Cerebellum (tissue), 4 donors: ENCODE measurements at places on chromosomes 5 and 9.

DNA sequence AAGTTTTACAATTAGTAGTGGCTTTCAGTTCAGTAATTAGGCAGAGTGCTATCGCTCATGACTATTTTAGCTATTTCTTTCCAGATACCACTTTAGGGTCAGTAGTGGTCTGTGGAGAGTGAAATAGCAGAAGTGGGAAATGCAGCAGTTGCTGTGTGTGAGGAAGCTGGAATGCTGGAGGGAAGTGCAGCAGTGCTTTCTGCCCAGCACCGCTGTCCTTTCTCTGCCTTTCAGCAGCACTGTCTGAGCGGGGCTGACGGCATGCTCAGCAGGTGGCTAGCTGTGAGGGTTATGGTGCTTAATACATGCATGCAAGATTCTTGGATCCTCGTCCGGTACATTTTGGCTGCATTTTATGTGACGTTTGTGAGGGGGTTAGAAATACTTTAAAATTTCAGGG, 213.9 kb downstream of the PBX3 start:
- no peak for DNase-seq

DNA sequence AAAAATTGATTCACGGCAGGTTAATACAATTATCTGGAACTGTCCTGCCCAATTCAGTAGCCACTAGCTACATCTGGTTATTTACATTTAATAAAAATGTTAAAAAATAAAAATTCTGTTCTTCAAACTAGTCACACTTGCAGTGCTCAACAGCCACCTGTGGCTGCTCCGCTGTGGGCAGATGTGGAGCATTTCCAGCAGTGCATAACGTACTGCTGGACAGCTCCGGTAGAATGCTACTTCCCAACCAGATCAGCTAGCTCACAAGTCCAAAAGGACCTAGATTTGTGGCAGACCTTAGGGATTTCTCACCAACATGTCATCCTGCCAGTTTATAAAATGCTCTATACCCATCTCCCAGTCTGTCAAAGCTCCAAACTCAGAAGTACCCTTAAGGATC, 42.8 kb downstream of the SETX start:
- no peak for DNase-seq

DNA sequence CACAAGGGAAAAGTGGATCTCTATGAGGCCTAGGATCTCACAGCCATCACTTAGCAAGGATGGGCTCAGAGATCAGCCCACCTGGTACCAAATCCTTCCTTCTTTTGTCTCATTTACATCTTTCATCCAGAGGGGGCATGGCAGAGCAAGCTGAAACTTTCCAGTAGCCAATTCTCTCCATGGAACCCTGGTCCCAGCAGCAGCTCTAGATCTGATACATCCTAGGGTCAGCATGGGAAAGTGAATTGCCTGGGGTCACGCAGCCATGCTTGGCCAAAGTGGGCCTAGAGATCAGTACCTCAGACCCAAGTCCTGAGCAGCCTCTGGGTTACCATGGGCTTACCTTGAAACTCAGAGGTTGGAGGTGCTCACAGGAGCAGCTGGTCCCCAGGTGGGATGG, 170.5 kb downstream of the GABBR2 start:
- no peak for DNase-seq

GRCh38 chr9:76927540-76928240, 21.8 kb upstream of the PRUNE2 start:
- DNase-seq: no peak

- peak; percentile 36 for DNase-seq
Observed at GRCh38 chr5:116557669-116558271, 16.9 kb downstream of the SEMA6A start.

- DNase-seq: no peak
Observed at GRCh38 chr5:127428748-127429147, 88.7 kb upstream of the PRRC1 start.

- DNase-seq: no peak
Observed at GRCh38 chr5:538271-538771, 14.1 kb upstream of the SLC9A3 start.

GRCh38 chr9:86443992-86444391, 89.8 kb upstream of the TUT7 start:
- no peak for DNase-seq

- no peak for DNase-seq
Observed at GRCh38 chr5:68932830-68933434, 160.9 kb upstream of the SLC30A5 start.

DNA sequence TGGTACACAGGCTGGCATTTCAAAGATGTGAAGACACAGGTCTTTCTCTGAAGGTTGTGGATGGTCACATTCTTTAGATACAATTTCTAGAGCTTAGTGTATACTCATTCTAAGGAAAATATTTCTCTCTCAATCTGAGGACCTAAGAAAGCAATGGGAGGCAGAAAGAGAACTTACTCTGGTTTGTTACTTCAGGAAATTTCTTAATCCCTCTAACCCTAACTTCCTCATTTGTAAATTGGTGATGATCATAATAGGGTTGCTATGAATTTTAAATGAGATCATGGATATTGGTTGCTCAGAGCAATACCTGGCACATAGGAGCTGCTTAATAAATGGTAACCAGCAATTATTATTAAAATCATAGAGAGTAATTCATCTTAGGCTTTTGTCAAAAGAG, 22.1 kb downstream of the FAM170A start:
- no peak for DNase-seq

- DNase-seq: no peak
Observed at GRCh38 chr5:10528056-10528816, 35.6 kb upstream of the ANKRD33B start.

GRCh38 chr9:80177949-80178480, 606.2 kb downstream of the TLE4 start:
- DNase-seq: no peak

DNA sequence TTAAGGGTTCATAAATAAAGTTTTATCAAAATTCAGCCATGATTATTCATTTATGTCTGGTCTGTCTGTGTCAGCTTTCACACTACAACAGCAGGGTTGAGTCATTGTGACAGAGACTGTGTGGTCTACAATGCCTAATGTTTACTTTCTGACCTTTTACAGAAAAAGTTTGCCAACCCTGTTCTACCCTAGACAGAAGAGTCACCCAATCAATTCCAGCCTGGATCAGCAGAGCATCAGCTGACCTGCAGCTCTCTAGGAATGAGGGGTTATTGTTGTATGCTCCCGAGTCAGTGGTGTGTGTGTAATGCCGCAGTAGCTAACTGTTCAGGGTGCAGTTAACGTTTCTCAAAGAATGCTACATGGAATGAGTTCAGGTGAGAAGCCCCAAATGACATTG, 87.3 kb downstream of the HRH2 start:
- no peak for DNase-seq

- DNase-seq: no peak
Observed at GRCh38 chr9:113614843-113615648, 151.5 kb downstream of the RGS3 start.

DNA sequence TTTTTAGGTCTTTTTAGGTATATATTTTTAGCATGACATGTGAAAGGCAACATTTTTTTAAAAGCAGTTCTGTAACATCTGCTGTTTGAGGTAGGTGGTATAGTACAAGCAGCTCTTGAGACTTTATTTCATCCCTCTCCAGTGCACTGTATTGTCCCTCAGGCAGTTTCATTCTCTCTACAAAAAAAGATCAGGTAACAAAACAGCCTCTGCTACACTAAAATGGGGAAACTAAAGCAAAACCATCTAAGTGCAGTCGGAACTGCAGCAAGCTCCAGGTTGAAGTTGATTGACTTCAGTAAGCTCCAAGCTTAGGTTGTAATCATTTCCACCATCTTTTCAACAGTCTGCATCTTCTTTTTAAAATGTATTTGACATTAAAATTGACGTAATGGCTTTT, 195.6 kb downstream of the DEPDC1B start:
- DNase-seq: no peak

DNA sequence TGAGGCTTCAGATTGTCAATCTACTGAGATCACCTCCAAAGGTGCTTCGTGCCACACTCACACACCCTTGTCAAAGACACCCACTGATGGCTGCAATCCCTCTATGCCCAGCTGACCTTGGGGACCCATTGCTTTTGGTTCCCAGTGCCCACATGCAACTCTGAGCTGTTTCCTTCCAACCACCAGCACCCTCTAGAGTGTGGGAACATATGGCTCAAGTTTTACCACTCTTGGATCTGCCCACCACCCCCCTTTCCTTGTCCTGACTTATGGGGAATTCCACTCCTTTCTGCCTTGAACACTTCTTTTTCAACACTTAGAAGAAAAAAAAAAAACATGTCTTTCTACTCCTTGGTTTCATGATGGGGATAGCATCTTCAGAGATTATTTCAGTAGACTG, 360.2 kb downstream of the ENC1 start:
- DNase-seq: no peak

DNA sequence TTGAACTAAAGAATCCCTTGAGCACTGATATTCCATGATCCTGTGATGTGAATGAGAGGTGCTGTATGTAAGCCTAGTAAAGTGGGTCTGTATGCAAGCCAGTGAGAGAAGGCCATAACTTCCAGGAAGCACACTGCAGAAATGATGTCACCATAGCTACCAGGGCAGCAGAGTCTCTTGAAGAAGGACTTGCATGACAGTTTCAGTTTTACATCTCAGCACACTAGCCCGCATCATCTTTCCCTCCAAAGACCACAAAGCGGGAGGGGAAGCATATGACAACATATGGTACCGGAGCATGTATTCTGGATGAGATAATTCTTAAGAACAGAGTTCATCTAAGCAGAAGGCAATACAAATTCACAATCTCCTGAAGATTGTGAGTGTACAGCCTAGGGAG, 37.6 kb upstream of the MAST4 start:
- no peak for DNase-seq

GRCh38 chr9:114497236-114497635, 8.0 kb downstream of the WHRN start:
- no peak for DNase-seq

DNA sequence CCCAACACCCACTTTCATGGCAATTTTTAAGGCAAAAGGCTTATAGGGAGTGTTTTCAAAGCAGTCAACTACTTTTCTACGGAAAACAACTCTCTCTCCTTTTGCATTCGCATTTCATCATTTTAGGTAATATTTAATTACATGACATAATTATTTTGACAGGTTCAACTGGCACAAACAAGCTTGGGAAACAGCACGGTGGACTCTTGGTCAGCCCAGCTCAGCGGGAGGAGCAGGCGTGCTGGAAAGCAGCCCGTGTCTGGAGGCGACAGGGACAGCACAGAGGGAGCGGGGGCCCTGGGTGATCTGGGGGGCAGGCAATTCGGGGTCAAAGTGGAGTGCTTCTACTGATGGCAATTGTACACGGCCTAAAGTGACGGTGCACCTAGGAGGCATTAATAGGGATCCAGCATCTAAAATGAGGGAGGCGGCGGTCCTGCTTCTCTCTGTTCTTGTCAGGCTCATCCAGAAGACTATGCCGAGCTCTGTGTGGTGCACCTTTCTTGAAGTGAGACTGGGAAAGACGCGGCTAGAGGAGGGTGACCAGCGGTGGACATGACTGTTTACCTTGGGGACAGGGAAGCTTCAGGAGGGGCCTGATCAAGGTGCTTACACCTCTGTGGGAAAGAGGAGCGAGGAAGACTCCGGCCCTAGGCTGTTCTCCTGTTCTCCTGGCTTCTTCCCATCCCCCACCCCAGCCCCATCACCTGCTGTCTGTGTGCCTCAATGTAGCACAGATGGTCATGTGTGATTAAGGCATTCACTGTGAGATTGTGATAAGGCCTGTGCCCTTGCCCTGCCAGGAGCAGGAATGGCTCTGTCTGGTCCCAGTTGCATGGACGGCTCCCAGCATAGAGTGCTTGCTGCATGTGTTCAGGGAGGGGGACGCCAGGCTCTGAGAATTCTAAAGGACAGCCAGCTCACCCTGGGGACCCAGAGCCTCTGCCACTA, 3.4 kb downstream of the MYMK start:
- peak; percentile 56 for DNase-seq

DNA sequence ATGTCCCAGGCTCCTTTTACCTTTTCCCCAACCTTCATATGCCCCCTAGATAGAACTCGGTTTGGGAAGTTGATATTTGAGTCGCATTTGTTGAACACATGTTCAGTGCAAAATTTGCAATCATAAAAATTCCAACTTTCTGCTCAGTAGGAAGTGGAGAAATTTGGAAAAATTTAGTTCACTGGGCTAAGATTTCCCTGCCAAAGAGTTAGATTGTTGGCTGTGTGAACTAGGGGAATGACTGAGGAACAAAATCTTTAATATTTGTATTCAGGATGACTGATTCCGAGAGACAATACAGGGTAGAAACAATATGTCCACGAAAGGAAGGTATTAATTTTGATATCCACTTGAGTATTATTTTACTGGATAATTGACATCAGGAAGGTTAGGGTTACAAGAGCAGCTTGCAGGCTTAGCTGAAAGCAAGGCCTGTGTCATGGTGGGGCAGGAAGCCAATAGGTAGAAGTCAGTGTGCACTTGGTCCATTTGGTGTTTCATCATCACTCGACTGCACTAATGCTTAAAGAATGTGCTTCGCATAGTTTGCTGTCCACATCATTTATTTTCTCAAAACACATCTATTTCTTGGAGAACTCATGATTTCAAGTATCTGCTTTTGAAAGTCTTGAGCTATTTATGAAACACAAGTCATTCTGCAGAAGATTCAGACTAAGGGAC, 59.4 kb upstream of the GNA14 start:
- DNase-seq: no peak

GRCh38 chr5:72177538-72177937, 70.3 kb downstream of the MAP1B start:
- DNase-seq: no peak

DNA sequence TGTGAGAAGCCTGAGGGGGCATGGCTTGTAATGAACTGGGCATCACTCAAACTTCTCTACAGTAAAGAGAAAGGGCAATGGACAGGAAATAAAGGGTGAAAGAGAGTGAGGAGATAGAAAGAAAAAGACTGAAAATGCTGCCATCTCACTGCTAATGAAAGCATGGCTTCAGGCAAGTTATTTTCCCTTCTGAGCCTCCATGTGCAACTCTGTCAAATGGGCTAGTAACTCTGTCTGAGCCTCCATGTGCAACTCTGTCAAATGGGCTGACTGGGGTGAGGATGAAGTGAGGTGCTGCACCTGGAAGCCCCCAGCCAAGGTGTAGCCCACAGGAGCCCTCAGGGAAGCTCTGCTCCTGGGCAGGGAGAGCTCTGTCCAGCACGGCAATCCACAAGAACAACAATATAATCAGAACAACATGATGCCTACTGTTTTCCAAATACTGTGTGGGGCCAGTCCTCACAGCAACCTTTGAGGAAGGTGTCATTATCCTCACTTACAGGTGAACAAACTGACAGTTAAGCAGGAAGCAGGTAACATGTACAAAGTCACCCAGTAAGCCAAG, 73.8 kb upstream of the XPA start:
- DNase-seq: no peak

- no peak for DNase-seq
Observed at GRCh38 chr9:127202461-127203169, 62.0 kb upstream of the GARNL3 start.

GRCh38 chr5:854217-854616, 3.4 kb upstream of the ZDHHC11 start:
- DNase-seq: no peak

DNA sequence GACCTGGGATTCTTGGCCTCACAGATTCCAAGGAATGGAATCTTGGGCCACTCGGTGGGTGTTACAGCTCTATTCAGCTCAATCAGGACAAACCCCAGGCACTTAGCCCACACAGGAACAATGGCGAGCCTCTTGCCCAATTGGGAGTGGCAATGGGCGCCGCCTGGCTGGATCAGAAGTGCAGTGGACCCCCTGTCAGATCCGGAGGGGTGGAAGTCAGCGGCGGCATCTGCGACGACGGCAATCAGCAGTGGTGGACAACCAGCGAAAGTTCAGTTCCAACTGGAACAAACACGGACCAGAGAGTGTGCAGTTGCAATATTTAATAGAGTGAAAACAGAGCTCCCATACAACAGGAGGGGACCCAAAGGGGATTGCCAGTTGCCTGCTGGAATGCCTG, 378.3 kb downstream of the CDH9 start:
- no peak for DNase-seq
